ENCODE measurements at places on chromosomes 11 and 22. TPM values are rescaled to one million over a fixed set of nuclear protein-coding genes. Genes with fewer than 3 reads are reported as not detected.

GRCh38 chr11:110505528-110506284 is 76.0 kb downstream of the FDX1 start:
- DNase-seq: no peak

DNA sequence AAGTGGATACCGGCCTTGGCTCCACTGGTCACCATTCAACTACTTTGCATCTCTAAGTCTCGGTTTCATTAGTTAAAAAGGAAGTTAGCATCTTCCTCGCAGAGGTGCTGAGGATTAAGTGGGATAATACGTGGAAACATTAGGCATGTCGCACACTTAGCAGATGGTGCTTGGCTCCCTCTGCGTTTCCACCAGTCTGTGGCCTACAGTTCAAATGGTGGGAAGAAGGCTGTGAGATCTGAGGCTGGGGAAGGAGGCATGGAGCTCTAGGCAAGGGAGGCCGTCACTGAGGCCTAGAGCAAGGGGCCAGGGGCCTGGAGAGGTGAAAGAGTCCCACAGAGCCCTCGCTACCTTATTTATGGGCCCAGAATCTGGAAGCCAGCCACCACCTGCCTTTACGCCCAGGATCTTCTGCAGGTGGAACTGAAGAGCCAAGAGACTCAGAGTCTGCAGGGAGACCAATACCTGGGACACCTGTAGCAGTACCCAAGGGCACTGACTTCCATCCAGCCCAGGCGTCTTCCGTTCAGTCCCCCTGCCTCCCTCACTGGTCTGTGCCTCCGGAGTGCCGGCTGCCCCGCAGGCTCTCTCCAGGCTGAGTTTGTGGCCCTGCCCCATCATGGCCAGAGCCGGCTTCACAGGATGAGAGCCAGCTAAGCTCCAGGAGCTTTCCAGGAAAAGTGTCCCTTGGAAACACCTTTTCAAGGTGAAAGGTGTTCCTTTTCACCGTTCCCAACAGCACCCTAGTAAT is 66.1 kb upstream of the A4GALT start:
- no peak for DNase-seq

GRCh38 chr11:86537541-86538222 is 134.7 kb downstream of the ME3 start:
- no peak for DNase-seq

DNA sequence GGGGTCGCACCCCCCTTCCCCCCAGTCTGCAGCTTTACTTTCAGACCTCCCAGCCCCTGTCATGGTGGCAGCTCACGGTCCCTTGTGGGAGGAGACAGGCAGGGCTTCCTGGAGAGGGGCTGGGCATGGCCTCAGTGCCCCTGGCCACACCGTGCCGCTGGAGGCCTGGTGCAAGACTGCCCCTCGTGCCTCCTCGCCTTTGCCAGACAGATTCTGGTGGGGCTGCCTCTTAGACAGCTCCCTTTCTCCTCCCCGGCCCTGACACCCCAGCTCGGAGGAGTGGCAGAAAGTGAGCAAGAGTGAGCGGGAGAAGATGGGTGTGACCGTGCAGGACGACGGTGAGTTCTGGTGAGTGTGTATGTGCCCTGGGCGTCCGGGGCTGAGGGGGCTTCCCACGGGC is 12.1 kb upstream of the MYO7A start:
- no peak for DNase-seq

DNA sequence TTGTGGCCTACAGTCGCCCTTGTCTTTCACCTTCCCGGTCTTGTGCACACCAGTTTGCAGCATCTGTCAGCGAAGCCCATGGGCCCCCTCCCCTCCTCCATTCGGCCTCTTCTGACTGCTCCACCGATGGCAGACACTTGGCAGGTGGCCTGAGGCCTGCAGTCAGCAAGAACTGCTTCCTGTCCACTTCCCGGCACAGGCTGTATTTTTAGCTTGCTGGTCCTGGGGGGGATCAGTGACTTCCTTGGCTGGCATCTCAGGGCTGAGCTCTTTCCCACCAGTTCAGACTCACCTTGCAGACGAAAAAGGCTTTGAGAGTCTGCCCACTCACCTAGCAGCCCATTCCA is 106.4 kb downstream of the SYN3 start:
- DNase-seq: no peak

The KCNA4 gene
- not detected for total RNA-seq

- DNase-seq: no peak
These were observed 3.4 kb upstream of the NXPE1 start for GRCh38 chr11:114563077-114563476.

Data from activated naive CD4-positive, alpha-beta T cell treated with anti-CD3 and anti-CD28 coated beads for 36 hours (primary cell).